ENCODE measurements at places on chromosomes 2 and 18. TPM values are rescaled to one million over a fixed set of nuclear protein-coding genes. Genes with fewer than 3 reads are reported as not detected.

DNA sequence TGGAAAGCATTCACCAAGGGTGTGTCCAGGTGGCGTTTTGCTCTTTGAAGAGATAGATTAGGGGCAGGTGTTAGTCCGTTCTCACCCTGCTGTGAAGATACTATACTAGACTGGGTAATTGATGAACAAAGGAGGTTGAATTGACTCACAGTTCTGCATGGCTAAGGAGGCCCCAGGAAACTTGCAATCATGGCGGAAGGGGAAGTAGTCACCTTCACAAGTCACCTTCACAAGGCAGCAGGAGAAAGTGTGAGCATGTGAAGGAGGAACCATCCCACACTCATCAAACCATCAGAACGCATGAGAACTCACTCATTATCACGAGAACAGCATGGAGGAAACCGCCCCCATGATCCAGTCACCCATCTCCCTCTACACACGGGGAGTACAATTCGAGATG lies 135.7 kb upstream of the NFATC1 start:
- no peak for DNase-seq

- DNase-seq, result no peak
These were observed 13.7 kb downstream of the CNGA3 start for GRCh38 chr2:98359986-98360385.

Gene WIPF1
- 2.7 TPM for total RNA-seq

DNA sequence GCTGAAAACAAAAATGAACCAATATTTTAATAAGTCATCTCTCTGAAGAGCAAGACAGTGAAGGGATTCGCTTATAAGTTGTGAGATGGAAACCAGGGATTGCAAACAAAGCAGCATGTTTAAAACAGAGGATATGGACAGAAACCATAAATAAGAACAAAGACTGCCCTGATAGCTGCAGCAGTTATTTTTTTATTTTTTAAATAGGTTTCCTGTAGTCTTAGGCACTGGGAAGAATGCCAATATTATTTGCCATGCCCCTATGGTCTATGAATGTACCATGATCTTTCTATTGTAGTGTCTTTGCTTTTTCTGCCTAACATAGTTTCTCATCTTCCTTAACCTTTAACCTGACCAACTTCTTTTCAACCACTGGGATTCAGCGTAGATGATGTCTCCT lies 1334.0 kb upstream of the NRXN1 start:
- DNase-seq, result no peak

Gene TYMS
- 2.0 TPM for total RNA-seq

Gene SCG2
- total RNA-seq, result 52.9 TPM

GRCh38 chr2:167607211-167607610 lies 640.2 kb downstream of the STK39 start:
- no peak for DNase-seq

Gene MC2R
- total RNA-seq, result not detected

Gene KIF1A
- total RNA-seq, result 219 TPM

- DNase-seq, result no peak
These were observed 61.2 kb downstream of the NGEF start for GRCh38 chr2:232951891-232952290.

GRCh38 chr2:212987492-212987891 lies 163.9 kb downstream of the IKZF2 start:
- no peak for DNase-seq

DNA sequence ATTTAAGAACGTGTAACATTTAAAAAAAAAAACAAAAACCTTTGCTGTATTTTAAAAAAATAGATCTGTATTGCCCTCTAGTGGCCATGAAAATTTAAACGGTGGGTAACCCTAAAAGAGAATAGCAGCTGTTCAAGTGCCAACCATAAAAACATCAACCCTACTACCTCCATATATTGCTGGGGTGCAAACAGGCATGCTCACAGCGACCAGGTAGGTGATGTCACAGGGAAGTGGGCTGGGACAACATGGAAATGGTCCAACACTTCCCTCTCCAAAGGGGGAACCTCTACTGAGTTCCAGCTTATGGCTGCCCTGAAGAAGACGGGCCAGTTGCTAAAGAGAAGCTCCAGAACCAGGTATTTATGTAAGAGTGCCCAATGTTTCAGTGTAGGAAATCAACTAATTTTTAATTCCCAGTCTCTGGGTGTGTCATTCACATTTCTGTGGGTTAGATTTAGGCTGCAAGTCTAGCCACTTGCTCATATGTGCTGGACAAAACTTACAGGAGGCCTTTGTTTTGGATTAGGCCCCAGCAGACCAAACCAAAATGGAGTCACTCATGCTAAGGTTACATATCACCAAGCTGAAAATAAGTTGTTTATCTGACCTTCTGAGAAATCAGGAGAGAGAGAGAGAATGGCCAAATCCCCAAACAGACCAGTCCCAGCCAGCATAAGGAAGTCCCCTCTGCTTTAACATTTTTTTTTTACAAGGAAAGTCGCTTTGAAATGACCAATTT lies 54.5 kb downstream of the SKA1 start:
- DNase-seq, result no peak

Gene IL1RN
- not detected for total RNA-seq

DNA sequence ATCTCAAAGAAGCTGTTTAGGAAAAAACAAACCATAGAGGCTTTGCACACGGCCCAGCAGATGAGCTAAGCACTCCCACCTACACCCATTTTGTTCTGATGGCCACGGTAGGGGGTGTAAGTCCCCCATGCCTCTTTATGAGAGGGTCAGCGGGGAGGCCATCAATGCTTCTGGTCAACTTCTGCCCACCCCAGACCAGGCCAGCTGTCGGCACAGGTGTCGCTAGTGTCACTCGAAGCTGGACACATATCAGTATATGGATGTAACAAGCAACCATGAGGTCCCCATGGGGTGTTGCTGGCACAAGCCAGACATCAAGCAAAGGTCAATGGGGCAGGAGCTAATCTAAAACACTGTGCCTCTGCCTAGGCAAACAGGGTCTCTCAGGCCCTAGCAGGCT lies 23.7 kb upstream of the SLC35F6 start:
- no peak for DNase-seq

Gene PJVK
- total RNA-seq, result 5.0 TPM

DNA sequence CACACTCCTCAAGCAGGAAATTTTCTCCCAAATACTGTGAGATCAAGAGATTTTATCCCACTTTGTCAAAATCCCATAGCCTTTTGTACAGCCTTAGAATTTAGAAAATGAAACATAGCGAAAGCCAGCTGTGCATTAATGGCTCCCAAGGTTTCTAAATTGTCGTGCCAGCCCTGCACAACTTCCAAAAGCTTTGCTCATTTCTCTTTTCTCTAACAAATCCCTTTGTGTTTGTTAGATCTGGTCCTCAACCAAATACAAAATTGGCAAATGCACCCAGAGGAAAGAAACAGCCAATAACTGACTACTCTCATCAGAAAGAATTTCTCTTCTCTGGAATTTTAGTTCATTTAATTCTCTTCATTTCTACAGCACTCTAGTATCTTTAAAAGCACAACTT lies 361.1 kb downstream of the INSIG2 start:
- no peak for DNase-seq

Gene OSR1
- total RNA-seq, result 4.4 TPM

DNA sequence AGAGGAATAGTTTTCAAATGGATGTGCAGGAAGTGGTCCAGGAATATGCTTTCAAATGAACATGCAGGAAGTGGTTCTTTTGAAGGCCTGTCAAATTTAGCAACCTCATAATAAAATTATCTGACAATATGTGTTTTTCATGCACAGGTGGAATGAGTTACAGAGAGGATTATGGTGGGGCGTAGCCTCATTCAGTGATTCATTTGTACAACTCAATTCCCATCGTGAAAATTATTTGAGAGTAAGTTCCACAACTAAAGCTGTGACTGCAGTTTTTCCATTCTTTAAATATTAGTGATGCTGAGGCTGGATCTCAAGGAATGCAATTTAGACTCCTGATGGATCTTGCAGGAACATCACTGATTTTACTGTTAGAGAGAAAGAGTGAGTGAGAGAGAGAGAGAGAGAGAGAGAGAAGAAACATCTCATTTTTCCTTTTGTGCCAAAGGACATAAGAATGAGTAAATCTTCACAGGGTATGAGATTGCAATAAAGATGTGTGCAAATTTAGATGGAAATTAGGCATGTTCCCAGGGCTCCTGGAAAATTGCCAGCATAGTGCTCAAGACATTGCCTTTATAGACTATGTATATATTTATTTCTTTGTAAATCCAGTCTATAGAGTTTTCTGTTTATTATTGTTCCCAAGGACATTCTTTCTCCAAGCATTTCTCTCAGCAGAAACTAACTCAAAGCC lies 394.9 kb upstream of the ZEB2 start:
- DNase-seq, result no peak

DNA sequence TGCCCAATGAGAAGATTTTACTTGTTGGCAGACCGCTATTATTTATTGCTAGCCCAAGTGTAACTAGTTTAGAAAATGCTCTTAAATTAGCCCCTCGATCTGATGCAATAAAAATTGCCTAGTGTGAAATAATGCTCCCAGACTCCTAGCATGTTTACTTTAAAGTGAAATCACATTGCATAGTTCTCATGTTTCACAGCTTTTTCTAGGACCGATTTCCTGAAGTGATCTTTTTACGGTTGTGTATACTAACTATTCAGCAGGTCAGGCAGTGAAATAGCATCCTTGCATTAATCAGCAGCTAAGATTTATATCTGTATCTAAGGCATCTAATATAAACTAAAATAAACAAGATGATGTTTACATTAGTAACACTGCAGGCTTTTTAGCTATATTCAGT lies 52.4 kb downstream of the PMS1 start:
- DNase-seq, result no peak

DNA sequence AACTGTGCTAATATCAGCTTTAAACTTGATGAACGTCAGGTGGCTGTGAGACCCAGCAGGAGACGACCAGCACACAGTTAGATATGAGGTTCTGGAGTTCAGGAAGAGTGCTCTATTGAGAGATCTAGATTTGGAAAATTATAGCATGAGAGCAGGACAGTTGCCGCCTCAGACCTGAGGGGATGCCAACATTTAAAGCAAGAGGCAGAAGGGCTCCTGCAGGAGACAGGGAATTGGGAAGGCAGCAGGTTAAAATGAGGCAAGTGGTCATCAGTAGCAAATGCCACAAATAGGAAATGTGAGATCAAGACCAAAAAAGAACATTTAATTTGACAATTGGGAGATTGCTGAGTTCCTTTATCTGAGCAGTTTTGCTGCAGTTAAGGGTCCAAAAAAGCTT lies 471.9 kb downstream of the TGIF1 start:
- no peak for DNase-seq

DNA sequence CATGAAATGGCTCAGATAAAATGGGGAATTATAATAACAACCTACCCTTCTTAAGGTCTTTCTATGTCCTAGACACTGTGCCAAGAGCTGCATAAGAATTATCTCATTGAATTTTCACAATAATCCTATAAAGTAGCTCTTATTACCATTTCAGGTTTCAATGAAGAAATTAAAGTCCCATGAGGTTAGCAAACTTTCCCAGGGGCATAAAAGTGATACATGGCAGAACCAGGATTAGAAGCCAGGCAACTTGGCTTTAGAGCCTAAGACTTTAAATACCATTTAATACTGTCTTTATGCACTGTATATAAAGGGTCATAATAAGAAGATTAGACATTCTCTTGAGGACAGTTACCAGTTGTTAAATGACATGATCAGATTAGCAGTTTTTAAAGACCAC lies 130.1 kb downstream of the GCA start:
- no peak for DNase-seq

Gene UPP2
- 1.7 TPM for total RNA-seq

DNA sequence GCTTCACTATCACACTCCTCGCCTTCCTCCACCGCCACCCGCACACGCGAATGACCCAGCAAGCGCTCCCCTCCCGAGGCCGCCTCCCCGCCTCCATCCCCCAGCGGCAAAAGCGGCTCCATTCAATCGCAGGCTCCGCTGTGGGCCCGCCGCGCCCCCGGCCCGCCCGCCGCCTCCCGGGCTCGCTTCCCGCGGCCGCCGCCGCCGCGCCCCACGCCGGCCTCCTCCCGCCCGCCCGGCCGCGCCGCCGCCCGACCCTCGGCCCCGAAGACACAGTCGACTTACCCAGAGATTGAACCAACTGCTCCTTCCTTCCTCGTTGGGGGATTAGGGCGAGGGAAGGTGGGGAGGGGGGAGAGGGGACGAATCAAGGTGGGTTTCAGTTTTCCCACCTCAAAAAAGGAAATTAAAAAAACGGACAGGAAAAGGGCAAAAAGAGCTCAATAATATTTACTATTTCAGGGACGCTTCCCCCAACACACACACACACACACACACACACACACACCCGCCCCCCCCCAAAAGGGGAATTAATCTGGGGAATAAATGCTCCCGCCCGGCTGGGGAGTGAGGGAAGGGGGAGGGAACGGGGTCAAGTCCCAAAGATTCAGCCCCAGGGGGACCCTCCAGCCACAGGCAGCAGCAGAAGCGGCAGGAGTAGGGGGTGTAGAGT lies 743 bp downstream of the XPO1 start:
- DNase-seq, result no peak

GRCh38 chr2:43100883-43101662 lies 125.3 kb downstream of the ZFP36L2 start:
- peak; percentile 81 for DNase-seq

DNA sequence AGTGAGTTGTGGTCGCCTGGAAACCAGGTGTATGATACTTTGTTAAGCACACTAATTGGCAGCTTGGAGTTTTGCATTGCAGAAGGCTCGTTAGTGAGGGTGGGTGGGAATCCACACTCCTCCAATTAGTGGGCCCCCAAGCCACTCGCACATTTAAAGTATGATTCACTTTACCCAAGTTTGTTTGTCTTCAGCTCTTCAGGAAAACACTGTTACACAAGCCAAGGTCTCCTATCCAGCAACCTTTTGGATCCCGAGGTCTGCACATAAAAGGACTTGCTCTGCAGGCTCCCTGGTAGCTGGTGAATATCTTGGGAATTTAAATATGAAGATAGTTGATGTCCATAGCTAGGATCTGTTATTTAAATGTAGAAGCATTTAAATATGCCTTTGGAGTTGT lies 66.1 kb downstream of the NPAS2 start:
- DNase-seq, result no peak

DNA sequence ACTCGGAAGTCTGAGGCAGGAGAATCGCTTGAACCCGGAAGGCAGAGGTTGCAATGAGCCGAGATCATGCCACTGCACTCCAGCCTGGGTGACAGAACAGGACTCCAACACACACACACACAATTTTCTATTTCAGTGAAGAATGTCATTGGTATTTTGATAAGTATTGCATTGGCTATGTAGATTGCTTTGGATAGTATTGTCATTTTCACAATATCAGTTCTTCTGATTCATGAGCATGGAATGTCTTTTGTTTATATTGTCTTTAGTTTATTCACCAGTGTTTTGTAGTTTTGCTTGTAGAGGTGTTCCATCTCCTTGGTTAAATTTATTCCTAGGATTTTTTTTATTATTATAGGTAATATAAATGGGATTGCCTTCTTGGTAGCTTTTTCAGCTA lies 693.4 kb upstream of the SYT4 start:
- DNase-seq, result no peak

Gene GAL3ST2
- 0.16 TPM for total RNA-seq

Gene L3MBTL4
- 20.4 TPM for total RNA-seq

Gene CCDC74A
- 4.1 TPM for total RNA-seq

- no peak for DNase-seq
These were observed 68.8 kb downstream of the MAPRE2 start for GRCh38 chr18:35110059-35110458.

GRCh38 chr2:235500761-235501672 lies 7.2 kb downstream of the AGAP1 start:
- DNase-seq, result no peak
